ENCODE measurements at places on chromosomes 2 and 18. TPM values are rescaled to one million over a fixed set of nuclear protein-coding genes. Genes with fewer than 3 reads are reported as not detected.

DNA sequence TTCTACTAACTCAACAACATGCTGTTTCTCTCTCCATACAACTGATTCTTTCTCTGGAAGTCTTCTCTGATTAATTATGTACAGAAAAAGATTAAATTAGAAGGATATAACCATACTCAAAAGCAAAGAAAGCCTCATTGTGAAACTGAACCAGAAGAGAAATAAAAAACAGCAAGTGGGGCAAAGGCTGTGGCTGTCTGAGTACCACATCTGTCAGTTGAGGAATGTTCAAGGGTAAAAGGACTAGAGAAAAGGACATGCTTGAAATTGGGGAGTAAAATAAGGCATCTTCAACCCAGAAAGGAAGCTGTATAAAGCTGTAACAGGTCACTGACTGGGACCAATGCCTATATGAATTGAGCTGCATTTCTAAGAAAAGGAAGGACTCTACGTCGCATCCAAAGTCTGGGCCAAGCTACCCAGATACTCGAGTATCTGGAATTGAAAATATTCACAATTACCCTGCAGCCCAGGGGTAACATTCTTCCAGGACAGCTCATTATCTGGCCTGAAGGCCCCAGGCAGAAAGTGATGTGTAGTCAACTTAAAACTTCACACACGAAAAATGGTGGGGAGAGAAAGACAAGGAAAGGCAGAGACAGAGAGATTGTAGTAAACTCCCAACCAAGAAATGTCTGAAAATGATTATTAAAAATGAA, 356.0 kb upstream of the GALNT5 start:
- no peak for DNase-seq

RHOB gene
- 158 TPM for total RNA-seq

MSGN1 gene
- total RNA-seq: not detected

DNA sequence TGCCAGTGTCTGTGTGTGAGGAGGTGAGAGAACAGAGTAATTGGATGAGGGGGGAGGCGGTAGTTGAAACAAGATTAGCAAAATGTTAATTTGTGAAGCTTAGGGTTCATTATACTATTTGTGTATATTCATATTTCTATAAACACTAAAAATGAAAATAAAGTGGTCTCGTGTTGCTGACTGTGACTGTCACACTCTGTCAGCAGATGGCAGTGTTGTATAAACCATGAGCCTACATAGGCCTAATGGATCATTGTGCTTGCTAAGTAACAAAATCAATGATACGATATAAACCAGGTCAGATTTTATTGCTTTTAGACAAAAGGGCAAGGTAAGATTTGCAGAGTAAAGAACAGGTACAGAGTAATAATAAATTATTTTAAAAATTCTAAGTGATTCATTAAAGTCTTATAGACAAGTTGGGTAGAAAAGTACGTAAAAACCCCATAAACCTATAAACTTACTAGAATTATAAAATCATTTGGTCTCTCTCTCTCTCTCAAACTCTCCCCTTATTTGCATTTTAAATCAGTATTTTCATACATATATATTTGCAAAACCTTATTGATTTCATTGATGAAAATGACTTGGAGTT, 182.7 kb downstream of the RPIA start:
- peak; percentile 39 for DNase-seq

NBEAL1 gene
- 2.7 TPM for total RNA-seq

DNA sequence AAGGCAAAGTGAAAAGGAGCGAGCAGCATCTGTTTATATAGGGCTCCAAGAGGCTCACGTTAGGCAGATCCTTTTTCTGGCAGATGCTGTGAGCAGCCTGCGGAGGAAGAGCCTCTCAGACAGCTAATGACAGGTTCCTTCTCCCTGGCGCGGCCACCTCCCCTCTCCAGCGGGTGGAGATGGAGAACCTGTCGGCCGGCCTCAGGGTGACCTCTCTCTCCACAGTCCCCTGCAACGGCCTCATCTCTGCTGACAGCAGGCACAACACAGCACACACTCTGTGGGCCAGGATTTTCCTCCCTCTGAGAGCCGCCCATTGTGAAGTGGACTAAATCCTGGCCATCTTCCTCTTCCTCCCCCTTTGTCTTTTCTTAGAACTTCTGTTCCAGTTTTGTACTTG, 119.8 kb downstream of the PRKCE start:
- no peak for DNase-seq

GRCh38 chr2:238096311-238097011, 3.7 kb upstream of the ESPNL start:
- DNase-seq: no peak

TNP1 gene
- total RNA-seq: not detected

GAL3ST2 gene
- not detected for total RNA-seq

- DNase-seq: no peak
These were observed 82.4 kb upstream of the PDE1A start for GRCh38 chr2:182509216-182509615.

DCDC2C gene
- not detected for total RNA-seq

DNA sequence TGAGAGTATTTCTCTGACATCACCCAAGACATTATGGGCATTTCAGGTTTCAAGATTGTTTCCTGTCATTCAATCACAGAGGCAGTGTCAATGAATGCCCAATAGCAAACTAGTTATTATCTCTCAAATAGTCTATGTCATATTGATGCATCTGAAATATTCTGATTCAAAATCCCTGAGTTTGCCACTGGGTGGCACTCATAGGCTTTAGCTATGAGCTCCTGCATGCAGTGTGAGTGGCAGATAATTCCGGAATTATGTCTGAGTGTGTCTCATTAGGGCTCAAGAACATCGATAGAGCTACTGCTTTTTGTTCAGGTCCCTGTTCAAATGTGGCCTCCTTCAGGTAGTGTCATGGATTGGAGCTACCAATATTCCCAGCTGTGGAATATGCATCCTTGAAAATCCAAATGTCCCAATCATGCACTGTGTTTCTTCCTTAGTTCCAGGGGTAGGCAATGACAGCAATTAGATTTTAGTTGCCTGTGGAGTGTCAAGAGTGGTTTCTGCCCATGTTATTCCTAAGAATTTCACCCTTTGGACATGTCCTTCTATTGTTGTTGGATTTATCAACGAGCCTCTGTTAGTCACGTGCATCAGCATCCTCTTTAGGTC, 7.8 kb upstream of the OR6B3 start:
- no peak for DNase-seq

DNA sequence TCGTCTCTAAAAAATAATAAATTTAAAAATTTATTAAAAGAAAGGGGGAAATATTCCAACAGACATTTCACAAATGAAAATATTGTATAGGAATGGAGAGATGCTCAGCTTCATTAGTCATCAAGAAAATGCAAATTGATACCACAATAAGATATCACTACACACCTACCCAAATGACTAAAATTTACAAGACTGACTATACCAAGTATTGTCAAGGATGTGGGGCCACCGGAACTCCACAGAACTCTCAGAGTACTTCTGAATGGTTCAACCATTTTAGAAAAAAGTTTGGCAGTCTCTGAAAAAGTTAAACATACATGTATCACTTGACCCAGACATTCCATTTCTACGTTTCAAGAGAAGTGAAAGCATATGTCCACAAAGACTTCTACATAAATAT, 163.4 kb downstream of the EHBP1 start:
- DNase-seq: no peak

GNAL gene
- 3.5 TPM for total RNA-seq

ACVR1C gene
- not detected for total RNA-seq

GRCh38 chr2:203681978-203682377, 24.5 kb upstream of the CD28 start:
- no peak for DNase-seq

DNA sequence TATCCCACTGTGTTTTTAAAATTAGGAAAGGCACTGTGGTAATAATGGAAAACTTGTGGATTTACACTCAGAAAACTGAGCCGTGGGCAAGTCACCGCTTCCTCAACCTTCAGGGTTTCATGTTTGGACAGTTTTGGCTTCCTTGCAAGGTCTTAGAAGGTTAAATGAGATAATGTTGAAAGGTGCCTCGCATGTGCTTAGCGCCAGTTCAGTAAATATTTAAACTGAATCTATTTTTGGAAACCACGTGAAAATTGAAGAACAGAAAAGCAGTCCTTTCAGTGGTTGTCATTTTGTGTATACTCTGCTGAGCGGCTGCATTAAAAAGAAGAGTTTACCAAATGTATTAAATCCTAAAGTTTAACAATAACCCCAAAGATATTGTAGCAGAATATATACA, 15.2 kb upstream of the AGAP1 start:
- DNase-seq: no peak

GRCh38 chr2:85727798-85728197, 26.0 kb upstream of the ATOH8 start:
- no peak for DNase-seq

DNA sequence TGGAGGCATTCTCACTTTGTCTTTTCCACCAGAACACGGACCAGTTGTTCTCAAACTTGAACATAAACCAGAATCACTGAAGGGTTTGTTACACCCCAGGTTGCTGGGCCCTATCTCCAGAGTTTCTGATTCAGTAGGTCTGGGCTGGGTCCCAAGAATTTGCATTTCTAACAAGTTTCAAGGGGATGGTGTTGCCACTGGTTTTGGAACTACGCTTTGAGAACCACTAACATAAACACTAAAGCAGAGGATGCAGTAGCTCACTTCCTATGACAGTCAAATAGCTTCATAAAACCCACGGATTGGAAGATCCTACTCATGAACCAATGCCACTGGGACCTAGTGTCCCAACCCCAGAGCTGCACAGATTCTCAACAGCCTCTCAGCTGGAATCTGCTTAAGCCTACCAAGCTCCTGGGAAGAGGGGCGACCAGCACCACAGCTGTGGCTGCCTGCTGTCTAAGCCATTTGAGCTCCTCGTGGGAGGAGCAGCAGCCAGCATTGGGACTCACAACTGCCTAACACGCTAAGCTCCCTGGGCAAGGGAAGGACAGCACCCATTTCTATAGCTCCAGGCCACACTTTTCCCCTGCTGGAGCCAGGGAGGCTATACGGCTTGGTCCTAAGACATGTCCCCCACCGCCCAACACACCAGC, 62.5 kb downstream of the C1D start:
- no peak for DNase-seq

LCT gene
- total RNA-seq: not detected

Measured in Caki2 (cell line).